Neural crest cell (in vitro differentiated cells): ENCODE measurements at places on chromosomes 4 and X. TPM values are rescaled to one million over a fixed set of nuclear protein-coding genes. Genes with fewer than 3 reads are reported as not detected.

DNA sequence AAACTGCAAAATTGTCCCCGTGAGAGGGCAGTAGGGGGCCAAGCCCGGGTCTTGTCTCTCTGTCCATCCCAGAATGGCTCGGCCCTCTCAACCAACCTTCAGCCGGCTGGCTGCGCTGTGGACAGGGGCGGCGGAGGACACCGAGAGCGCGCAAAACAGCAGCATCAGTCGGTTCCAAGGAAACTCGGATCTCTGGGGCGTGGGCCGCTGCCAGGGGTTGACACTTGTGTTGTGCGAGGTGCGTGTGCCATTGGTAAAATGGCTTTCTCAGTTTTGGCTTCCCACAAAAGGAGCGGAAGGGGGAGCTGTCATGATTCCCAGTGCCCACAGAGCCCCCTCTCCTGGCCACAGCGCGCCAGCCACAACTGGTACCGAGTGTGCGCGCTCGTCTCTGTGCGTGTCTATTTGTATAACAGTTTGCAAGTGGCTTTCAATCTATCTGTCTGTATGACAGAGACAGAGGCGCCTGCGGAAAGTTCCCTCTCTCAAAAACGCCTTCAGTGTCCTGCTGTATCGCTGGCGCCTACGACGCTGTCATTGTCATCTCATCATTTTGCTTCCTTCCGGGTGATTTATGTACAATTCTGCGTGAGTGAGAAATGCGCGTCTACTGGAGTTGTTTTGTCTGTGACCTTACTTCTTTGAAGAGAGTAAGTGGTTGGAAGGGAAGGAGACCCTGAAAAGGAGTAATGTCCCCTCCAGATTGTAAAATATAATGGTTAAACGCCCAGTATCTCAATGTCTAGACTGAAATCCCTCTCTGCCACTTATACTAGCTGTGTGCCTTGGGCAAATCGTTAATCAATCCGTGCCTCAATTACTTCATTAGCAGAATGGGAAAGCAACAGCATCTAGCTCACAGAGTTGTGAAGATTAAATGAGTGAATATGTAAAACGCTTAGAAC lies 1.8 kb downstream of the DKK2 start:
- DNase-seq = peak; percentile 64

GRCh38 chr4:102585329-102585728 lies 84.2 kb downstream of the NFKB1 start:
- no peak for DNase-seq

DNAAF6 gene
- total RNA-seq = not detected in 2 replicates

DNA sequence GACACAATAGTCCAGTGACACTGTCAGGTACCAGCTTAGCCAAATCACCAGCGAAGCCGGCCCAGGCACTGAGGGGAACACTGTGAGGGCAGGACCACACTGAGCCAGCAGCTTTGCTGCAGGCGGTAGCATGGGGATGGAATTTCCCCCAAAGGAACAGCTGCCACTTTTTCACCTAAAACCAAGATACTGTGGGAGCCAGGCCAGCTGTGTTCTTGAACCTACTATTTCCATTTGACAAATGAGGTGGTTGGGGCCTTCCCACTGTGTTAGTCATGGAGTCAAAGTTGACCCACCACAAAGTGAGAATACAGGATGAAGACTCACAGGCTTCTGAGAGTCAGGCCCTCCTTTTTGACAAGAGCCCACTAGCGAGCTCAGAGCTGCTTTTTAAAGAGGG lies 70.7 kb upstream of the SH3RF1 start:
- DNase-seq = no peak

- DNase-seq = peak; percentile 8
Measured at GRCh38 chrX:19886883-19887531, 393 bp downstream of the SH3KBP1 start.

GRCh38 chr4:90445380-90445779 lies 318.2 kb downstream of the CCSER1 start:
- no peak for DNase-seq

- DNase-seq = no peak
Measured at GRCh38 chr4:165293061-165293460, 34.4 kb upstream of the MSMO1 start.

FABP2 gene
- not detected in 2 replicates for total RNA-seq

DNA sequence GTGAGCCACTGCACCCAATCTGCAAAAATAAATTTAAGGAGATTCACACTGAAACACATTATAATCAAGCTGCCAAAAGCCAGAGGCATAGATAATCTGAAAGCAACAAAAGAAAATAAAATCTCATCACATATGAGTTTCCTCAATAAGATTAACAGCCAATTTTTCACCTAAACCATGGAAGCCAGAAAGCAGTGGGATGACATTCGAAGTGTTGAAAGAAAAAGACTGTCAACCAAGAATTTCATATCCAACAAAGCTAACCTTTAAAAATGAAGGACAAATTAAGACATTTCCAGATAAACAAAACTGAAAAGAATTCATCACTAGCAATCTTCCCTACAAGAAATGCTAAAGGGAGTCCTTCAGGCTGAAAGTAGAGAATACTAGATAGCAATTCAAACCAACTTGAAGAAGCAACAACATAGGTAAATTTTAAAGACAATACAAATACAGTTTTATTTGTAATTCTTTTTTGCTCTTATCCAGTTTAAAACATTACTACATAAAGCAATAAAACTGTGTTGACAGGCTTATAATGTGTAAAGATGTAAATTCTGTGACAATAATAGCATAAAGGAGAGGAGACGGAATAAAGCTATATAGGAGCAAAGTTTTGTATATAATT lies 23.1 kb upstream of the KLHL8 start:
- DNase-seq = no peak

DNA sequence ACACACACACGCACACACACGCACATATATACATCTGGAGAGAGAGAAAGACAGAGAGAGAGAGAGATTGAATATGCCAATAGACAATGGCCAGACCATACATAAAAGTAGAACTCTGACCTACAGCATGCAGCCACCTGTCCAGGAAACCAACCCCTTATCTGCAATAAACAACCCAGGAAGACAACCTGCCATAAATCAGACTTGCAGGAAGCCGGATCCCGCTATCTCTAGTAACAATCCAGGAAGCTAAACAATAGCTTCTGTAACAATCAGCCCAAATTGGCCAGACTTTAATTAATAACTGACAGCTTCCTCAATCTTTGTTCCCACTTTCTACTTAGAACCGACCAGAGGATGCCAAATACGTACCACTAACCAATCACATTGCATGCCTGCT lies 173.2 kb downstream of the LDB2 start:
- DNase-seq = no peak

SLAIN2 gene
- 47.6 and 49.4 TPM in 2 replicates for total RNA-seq

- DNase-seq = no peak
Measured at GRCh38 chrX:153864561-153865320, 21.2 kb downstream of the L1CAM start.
